Transverse colon (tissue), 4 donors: ENCODE measurements at places on chromosomes 3 and 15.

DNA sequence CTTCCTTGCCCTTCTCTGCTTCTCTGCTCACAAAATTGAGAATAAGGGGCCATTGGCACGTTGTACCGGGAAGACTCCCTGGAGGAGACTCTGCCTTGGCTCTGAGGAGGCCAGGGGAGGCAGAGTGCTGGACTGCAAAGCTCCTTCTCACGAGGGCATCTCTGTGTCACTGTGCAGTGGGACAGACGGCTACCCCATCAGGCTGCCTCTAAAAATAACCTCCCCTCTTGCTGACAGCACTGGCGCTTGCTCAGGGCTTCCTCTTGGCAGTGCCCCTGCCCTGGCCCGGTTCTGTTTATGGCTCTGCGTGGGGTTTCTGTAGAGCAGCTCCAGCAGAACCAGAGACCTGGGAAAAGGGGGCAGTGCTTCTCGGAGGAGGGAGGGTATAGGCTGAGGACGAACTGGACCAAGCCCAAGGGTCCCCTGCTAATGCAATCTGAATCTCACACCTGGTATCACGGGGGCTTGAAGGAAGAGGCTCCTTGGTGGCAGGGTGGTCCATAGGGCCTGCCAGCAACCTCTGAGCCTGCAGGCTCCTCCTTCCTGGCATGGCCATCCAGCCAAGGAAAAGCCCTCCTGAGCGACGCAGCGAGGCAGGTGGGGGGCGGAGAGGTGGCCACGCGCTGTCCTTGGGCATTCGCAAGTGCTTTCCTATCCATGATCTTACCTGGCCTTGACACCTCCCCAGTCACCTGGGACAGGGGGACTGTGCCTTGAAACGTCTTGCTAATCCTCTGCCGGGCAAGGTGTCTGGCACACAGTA, 63.3 kb upstream of the TLE3 start:
- DNase-seq, result no peak

- DNase-seq, result no peak
Observed at GRCh38 chr15:42001236-42001635, 19.6 kb downstream of the PLA2G4E start.

- DNase-seq, result peak; percentile 59
Observed at GRCh38 chr3:177284383-177284881, 87.2 kb upstream of the TBL1XR1 start.

DNA sequence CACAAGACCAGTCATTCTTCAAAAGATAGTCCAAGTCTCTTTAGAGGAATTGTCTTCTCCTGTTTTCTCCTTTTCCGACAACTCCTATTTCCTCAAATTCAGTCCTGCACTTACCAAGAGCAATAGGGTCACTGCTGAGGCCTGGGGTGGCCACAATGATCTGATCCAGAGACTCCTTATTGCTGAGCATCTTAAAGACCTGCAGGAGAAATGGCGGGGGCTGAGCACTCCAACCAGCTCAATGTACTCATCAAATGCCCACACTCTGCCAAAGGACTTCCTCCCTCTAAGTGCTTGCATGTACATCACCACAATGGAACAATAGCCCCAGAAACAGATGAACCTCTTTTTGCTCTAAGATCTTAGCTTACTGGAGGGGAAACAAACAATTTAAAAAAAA, 9.6 kb downstream of the UBL7 start:
- DNase-seq, result no peak

GRCh38 chr3:40452562-40452875, 4.6 kb upstream of the RPL14 start:
- DNase-seq, result no peak

- DNase-seq, result no peak
Observed at GRCh38 chr15:89397653-89398023, 63.0 kb upstream of the POLG start.

DNA sequence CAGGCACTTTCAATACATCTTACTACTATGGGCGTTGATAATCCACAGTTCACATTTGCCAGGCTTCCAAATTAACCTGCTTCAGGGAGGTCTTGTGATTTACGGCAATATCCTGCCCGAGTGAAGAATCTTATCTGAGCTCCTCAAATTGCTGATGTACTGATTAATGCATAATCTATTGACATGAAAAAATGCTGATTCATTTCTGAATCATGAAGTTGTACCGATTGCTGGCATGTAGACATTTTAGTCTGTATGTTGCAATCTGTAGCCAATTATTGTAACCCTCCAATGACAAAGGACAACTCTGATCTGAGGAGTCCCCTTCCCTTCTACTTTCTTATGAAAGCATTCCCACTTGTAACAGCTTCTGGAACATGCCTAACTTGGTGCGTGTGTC, 97.2 kb downstream of the SEC22A start:
- no peak for DNase-seq

DNA sequence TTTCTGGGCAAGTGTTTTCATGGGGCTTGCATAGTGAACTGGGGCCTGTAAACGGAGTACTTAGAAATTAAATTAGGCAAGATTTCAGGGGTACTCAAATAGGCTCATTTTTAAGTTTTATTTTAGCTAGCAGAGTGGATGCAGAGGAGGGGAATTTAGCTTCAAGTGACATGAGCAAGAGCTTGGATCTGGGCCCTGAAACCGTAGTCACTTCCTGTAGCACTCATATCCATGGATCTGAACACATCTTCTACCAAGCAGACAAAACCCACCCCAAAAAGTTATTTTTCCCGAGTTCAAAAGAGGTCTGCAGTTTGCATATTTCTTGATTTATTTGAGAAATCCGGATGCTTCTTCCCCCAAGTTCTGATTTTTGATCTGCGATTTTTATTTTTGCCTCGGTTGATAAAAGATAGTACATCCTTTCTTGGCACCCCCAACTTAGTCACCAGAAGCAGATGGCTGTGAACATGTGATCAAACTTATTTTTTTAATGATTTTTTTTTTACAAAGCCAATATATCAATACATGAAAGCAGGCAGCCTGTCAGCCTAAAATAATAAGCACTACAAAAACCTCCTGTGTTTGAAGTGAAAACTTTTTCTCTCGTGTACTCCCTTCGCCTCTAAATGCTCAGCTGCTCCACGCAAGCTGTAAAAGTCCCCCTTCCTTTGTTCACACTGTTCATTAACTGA, 36.6 kb upstream of the STT3B start:
- no peak for DNase-seq

DNA sequence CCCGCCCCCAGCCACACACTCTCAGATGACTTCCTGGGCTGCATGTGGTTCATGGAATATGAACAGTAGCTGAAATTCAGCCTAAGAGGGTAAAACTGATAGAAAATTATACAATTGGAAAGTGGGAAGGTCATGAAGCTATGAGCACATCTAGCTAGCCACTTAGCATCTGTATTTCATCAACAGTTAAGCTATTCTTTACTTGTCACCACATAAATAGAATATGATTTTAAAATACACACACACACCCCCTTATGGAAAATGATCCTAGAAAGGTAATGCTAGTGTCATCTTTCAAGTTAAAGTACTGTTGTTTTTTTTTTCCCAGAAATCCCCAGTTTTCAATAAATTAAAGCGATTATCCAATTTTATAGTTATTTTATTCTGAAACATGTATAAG, 3.6 kb downstream of the MAP4 start:
- no peak for DNase-seq

DNA sequence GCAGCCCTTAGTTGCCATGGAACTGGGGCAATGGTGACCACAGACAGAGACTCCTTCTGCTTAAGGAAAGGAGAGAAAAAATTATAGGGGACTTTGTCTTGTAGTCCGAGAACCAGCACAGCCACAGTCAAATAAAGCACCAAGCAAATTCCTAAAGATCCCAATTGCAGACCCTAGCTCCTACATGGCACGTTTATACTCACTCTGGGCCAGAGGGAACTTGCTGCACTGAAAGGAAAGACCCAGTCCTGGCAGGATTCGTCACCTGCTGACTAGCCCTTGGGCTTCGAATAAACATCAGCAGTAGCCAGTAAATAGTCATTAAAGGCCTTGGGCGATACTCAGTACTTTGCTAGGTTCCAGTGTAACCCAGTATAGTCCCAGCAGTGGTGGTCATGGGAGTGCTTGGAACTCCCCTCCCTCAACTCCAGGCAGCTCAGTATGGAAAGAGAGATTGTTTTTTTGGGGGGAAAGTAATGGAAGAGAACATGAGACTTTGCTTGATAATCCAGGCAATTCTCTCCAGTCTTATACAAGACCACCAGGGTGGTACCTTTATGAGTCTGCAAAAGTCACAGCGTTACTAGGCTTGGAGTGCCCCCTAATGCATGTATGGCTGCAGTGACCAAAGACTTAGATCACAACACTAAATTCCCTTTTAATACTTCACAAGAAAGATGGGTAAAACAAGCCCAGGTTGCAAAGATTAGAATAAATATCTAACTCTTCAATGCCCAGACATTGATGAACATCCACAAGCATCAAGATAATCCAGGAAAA, 66.4 kb upstream of the AGTR1 start:
- no peak for DNase-seq

- DNase-seq, result no peak
Observed at GRCh38 chr3:66344848-66345578, 124.2 kb downstream of the SLC25A26 start.

DNA sequence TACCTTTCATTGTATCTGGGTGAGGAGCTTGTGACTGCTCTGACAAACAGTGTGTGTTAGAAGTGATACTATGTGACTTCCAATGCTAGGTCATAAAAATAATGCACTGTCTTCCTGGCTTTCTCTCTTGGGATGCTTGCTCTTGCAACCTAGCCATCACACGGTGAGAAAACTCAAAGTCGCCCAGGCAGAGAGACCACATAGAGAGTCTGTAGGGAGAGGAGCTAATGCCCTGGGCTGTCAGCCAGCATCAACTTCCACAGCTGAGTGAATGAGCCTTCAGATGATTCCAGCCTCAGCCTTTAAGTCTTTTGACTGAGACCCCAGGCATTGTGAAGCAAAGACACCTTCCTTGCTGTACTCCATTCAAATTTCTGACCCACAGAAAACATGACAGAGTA, 220.6 kb upstream of the SGO1 start:
- DNase-seq, result no peak

DNA sequence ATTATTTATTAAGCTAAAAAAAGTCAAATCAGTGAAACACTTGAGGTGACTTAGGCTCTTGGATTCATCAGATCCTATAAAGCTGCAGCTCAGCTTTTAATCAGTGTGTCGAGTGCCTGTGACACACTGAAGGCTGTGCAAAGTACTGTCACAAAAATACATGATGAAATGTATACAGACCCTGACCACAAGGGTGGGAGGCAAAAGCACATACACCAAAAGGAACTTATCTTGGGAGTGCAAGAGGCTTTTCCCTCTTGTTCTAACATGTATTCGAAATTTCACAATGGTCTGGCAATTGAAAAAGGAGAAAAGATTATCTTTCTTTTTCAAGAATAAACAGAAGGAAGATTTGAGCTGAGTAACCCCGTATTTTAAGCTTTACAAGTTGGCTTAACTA, 35.9 kb downstream of the VGLL4 start:
- no peak for DNase-seq

DNA sequence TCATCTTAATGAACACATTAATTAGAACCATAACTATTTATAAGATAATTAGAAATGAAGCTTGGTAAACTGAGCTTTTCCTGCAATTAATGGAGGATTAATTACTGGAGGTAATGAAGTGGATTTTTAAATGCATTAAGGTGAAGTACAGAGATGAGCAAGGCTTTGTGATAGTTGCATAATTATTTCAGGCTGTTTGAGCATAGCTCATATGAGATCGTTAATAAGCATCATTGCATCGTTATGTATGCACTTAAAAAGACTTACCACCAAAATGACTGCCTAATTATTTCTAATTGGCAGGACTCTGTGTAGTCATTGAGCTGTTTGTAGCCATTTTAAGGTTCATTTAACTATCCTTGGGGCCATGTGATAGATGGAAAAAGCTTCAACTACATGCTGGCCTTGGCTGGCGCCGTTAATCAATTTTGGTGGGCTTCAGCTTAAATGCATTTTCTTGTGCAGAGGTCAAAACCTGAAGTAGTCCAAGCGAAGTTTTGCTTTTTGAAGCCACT, 55.3 kb downstream of the RSRC1 start:
- no peak for DNase-seq

DNA sequence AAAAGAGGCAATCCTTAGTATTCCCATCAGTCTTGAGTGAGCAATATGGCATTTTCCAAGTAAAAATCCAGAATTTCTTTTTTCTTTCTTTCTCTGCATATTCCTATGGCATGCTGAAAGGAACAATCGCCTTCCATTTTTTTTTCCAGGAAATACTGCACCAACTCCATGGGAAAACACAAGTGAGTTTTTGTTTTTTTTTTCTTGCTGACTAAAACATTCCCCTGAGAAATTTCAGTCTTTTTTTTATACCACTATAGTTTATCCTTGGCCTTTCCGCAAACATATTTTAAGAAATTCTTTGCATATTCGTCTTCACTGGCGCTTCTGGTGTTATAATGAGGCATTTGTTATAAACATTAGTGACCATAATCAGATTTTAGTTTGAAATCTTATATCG, 429.6 kb upstream of the MDFIC2 start:
- no peak for DNase-seq

- no peak for DNase-seq
Observed at GRCh38 chr15:99131441-99132023, 26.7 kb downstream of the SYNM start.

DNA sequence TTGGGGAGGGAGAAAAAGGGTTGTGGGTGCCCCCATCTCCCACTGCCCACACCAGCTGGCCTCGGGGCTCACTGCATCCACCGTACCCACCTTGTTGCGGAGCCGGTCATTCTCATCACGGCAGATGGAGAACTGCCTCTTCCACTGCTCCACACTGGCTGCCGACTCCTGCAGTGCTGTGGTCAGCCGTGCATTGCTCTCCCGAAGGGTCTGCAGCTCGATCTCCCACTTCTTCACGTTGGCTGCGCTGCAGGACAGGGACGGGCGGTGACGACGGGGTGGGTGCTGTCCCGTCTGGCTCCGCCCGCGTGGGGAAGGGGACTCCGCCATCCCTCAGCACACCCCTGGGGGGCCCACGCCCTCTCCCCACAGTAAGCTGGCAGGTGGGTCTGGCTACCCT, 45.1 kb downstream of the WHAMM start:
- no peak for DNase-seq

- no peak for DNase-seq
Observed at GRCh38 chr3:184450547-184450946, 70.7 kb downstream of the CHRD start.

DNA sequence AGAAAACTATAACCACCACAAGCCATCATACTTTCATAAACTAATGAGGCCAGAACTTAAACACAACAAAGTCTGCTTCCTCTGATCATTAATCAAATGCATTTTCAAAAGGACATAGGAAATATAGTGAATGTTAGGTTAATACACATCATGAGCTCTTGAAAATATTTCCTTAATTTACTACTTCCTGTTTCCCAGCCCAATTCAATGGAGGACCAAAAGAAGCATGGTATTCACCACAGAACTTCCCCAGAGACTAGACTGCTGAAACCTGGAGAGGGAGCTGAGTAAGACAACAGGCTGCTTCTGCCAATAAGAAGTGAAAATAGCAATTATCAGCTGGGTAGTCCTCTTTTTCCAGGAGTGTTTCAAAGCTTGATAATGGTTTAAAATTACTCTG, 250.3 kb downstream of the ULK4 start:
- DNase-seq, result no peak

DNA sequence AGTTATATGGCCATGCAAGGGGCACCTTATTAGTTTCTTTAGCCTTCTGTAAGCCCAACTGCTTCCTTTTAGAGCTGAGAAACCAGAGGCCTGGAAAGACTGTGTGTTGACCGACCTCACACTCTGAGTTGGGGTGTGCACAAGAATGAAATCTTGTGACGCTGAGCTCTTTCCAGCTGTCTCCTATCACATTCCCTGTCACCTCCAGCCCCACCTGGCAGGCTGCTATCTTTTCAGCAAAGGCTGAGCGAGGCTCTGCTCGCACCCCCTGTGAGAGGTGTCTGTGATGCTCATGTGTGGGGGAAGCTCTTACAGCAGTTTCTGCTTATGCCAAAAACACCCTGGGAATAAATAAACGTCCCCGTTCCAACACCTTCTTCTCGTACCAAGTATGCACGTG, 27.0 kb upstream of the LPP start:
- DNase-seq, result no peak
